T-helper 22 cell (primary cell): ENCODE measurements at places on chromosomes 5 and 9.

- peak; percentile 6 for DNase-seq
Measured at GRCh38 chr5:172640822-172641358, at the start of gene NEURL1B. Gene NEURL1B, plus strand, starts transcription at chr5:172641263. Its CDS starts 144 bp downstream, at chr5:172641407.

DNA sequence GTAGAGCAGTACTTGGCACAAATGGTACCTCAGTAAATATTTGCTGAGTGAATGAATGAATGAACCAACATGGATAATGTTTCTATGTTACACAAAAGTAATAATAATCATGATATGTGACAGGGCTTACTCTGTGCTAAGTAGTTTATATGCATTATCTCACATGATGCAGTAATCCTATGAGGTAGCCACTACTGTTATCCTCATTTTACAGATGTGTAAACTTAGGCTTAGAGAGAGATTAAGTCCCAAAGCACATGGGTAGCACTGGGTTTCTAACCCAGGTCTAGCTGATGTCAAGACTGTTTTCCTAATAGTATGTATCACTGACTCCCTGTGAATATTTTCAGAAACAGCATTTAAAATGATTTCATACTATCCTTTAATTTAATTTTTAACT lies 44.1 kb upstream of the VDAC1 start:
- DNase-seq, result no peak

- DNase-seq, result no peak
Measured at GRCh38 chr5:56703952-56704351, 111.4 kb upstream of the MAP3K1 start.

GRCh38 chr5:73459366-73459765 lies 10.8 kb upstream of the FOXD1 start:
- DNase-seq, result no peak

- no peak for DNase-seq
Measured at GRCh38 chr5:51889703-51890102, 506.5 kb downstream of the ISL1 start.

- no peak for DNase-seq
Measured at GRCh38 chr5:52804387-52804791, 16.7 kb downstream of the ITGA1 start.
